T-helper 2 cell treated with Interferon-gamma antibody and Interleukin-4, amounts not matched to agents 5 μg/mL and 100 μg/mL, for 36 hours (primary cell): ENCODE measurements at places on chromosomes 1 and 21.

DNA sequence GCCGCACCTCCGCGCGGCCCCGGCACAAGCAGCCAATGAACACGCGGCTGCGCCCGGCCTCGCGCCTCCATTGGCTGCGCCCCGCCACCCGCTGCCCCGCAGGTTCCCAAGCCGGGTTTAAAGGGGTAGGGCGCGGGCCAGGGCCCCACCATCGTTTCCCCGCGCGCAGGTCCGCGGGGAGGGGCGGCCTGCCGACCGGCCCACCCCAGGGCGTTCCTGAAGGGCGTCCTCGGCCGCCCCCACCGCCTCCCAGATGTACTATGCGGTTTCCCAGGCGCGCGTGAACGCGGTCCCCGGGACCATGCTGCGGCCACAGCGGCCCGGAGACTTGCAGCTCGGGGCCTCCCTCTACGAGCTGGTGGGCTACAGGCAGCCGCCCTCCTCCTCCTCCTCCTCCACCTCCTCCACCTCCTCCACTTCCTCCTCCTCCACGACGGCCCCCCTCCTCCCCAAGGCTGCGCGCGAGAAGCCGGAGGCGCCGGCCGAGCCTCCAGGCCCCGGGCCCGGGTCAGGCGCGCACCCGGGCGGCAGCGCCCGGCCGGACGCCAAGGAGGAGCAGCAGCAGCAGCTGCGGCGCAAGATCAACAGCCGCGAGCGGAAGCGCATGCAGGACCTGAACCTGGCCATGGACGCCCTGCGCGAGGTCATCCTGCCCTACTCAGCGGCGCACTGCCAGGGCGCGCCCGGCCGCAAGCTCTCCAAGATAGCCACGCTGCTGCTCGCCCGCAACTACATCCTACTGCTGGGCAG is at the start of gene OLIG1:
OLIG1 (plus strand) TSS at position 148 of the 750 bp plus-strand sequence; CDS start at position 254, 106 bp downstream.
- H3K27me3 ChIP-seq, result peaks cover 80% of the 10 kb centered on the region
- H3K36me3 ChIP-seq, result no peaks in the 10 kb centered on the region
- no peak within 1 kb of the TSS for H3K27ac ChIP-seq
- peaks cover 6% of the 10 kb centered on the region for H3K4me1 ChIP-seq
- peak; percentile 30 for DNase-seq

- no peak for DNase-seq
- H3K27ac ChIP-seq, result no peak overlapping the region
- no peak overlapping the region for H3K4me3 ChIP-seq
- no peaks in the 10 kb centered on the region for H3K4me1 ChIP-seq
- peaks cover 3% of the 10 kb centered on the region for H3K27me3 ChIP-seq
Measured at GRCh38 chr1:7262611-7263010, 477.4 kb downstream of the CAMTA1 start.

DNA sequence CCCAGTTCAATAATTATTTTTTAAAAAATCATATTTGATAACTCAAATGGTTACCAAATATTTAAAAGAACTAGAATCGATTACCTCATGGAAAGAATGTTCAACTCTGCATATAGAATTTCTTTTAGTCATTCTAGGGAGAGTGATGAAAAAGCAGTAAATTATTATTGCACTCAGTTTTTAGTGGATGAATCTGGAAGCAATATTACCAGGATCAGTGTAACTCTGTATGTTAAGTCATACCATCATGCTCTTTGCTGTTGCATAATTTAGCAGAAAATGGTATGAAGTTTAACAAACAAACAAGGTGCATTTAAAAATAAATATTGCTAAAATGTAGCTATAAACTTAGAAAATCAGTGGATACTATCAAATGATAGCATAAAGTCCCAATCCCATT is 46.1 kb upstream of the ARHGAP29 start:
- H3K27me3 ChIP-seq, result peaks cover 49% of the 10 kb centered on the region
- no peak for DNase-seq
- no peaks in the 10 kb centered on the region for H3K4me1 ChIP-seq
- no peaks in the 10 kb centered on the region for H3K36me3 ChIP-seq

DNA sequence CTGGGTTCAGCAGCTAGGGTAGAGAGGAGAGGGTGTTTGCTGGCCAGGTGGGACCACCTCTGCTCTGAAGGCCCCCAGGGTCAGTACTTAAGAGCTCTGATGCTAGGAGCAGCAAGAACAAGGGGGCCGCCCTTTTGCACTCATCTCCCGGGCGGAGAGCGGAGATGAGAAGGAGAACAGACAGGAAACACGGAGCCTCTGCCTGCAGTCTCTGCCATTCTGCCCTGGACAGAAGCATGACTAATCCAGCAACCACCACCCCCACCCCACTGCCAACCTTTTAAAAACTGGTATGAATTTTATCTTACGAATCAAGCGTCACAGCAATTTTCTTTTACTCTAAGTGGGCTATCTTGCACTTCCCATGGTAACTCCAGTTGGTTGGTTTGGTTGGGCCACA is 34.5 kb downstream of the PARP1 start:
- no peak overlapping the region for H3K4me3 ChIP-seq
- no peaks in the 10 kb centered on the region for H3K27me3 ChIP-seq
- no peak overlapping the region for H3K27ac ChIP-seq
- no peak for DNase-seq
- peaks cover 59% of the 10 kb centered on the region for H3K36me3 ChIP-seq

DNA sequence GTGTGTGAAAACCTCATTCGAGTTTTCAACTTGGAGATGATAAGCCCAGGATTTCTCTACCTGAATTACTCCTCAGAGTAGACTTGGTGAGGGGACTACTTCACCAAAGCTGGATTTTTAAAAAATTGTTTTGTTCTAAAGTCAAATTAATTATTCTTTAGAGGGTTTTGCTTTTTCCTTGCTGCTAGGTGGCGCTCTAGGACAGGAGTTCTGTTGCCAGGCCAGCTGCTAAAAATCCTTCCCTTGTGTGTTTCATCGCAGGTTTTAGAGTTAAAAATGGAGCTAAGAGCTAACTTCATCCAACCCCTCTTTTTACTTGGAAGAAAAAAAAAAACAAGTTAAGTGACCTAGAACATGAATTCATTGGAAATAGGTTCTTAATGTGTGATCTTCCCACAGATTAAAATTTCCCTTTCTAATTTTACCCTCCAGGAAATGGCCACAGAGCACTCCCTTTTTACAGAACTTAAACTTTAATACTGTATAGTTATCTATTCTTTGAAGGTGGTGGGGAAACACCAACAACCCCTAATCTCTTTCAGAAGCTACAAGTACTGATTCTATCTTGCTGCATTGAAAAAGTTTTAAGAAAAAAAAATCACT is 36.7 kb upstream of the FAM163A start:
- H3K4me3 ChIP-seq, result no peak overlapping the region
- peaks cover 7% of the 10 kb centered on the region for H3K4me1 ChIP-seq
- H3K27me3 ChIP-seq, result peaks cover 2% of the 10 kb centered on the region
- DNase-seq, result peak; percentile 36

GRCh38 chr1:198756470-198756869 is 117.6 kb downstream of the PTPRC start:
- peaks cover 55% of the 10 kb centered on the region for H3K36me3 ChIP-seq
- H3K27ac ChIP-seq, result no peak overlapping the region
- H3K4me1 ChIP-seq, result peaks cover 5% of the 10 kb centered on the region
- no peak for DNase-seq
- H3K27me3 ChIP-seq, result no peaks in the 10 kb centered on the region
